ENCODE measurements at places on chromosomes 12 and 14. TPM values are rescaled to one million over a fixed set of nuclear protein-coding genes. Genes with fewer than 3 reads are reported as not detected.

DNA sequence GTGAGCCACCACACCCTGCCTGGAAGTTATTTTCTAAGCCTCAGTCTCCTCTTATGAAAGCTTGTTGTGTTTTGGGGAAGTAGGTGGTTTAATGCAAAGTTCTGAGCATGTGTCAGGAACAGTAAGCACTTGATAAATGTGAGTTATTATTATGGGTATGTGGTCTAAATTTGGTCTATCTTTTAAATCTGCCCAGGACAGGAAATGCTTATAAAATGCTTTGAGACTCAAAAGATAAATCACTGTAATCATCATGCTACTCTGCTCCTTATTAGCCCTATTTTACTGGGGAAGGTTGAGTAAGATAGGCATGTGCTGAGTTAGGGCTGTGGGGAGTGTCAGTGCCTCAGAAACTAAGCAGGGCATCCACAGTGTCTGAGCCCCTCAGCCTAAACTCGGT, 13.1 kb upstream of the SRSF5 start:
- DNase-seq = no peak

DNA sequence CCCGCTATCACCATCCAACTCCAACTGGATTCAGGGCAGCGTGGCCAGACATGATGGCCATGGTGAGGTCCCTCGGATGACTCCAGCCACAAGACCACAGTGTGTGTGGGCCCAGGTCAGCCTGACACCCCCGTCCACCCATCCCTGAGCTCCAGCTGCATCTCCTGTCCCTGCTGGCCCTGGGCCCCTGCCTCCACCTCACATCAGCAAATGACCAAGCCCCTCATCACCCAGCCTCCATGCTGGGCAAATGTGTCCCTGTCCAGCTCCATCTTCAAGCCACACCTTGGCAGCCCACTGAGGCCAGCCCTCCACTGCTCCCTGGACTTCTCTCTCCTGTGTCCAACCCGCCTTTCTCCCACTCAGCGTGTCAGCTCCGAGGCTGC, 3.2 kb downstream of the GPR132 start:
- DNase-seq = no peak

GRCh38 chr12:106634206-106634605, 51.4 kb downstream of the RFX4 start:
- DNase-seq = no peak

DNA sequence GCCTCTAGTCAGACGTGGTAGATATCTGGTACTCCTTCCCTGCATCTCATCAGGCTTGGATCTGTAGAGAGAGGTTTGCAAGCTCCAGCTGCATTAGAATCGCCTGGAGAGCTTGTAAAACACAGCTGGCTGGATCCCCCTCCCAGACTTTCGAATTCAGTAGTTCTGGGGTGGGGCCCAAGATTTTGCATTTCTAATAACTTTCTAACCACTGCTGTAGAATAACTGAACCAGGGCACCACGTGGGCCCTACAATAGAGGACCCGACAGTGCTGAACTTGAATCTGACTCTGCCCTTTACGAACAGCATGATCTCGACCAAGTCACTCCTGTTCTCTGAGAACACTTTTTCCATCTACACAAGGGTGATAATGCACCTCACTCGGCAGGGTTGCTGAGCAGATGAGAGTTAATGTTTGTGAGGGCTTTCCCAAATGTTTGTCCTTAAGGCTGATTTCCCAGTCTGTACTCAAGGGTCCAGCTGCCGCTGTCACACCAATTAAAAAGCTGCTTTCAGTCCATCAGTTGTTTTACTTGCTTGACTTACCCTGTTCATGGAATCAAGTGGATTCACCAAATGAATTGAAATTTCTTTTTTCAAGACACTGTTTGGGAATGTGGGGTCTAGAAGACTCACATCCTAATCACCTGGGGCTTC, 86.6 kb upstream of the SLC24A4 start:
- no peak for DNase-seq

GRCh38 chr12:69102856-69103255, 136.5 kb upstream of the CPSF6 start:
- no peak for DNase-seq

DNA sequence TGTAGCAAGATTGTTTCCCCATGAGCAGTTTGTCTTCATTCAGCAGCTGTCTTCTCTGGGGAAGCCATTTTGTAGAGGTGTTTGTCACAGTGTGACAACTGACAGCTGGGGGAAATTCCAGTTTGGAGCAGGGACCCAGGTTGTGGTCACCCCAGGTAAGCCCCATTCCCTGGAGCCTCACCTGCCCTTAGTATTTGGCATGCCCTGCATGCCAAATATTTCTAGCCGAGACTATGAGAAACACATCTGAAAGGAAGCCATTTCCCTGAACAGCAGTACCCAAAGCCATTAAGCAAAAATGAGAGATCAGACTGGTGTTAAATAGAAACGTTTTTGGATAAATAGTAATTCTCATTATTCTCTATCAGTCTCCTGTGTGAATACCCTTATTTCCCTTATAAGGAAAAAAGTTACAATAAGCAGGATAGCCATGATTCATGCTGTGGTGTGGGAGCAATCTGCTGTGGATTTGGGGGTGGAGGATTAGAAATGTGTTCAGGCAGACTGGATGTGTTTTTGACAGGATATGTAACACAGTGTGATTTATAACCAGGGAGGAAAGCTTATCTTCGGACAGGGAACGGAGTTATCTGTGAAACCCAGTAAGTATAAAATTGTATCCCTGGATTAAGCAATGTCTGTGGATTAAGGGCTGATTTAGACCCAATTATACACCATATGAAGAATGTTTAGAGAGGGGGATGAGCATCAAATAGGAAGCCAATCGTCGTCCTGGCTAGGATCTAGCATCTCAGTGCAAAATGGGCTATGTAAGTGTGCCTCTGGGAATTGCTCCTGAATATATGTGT, 68.9 kb downstream of the DAD1 start:
- no peak for DNase-seq

GRCh38 chr12:95796982-95797289, 6.4 kb upstream of the NTN4 start:
- no peak for DNase-seq

- DNase-seq = no peak
These were observed 41.6 kb downstream of the LRRC9 start for GRCh38 chr14:59961518-59962062.

DNA sequence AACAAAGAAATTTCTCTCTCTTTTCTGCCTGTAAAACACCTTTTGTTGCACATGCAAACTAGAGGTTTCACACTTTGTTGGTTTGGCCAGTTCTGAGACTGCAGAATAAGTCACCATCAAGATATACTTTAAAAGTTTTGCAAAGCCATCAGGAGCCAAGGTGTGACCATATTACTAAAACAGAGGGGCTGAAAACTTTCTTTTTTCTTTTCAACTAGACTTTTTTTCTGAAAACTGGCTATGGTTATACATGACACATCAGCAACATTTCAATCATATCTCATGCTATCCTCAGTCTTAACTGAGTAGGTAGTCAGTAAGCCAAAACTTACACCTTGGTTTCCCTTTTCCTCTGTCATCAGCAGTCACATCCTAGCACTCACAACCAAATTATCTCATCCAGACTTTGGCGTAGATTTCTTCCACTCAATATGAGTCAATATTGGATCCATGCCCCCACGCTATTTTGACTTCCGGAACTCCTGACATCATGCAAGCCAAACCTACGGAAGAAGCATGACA, 4.1 kb upstream of the IFNG start:
- no peak for DNase-seq

DNA sequence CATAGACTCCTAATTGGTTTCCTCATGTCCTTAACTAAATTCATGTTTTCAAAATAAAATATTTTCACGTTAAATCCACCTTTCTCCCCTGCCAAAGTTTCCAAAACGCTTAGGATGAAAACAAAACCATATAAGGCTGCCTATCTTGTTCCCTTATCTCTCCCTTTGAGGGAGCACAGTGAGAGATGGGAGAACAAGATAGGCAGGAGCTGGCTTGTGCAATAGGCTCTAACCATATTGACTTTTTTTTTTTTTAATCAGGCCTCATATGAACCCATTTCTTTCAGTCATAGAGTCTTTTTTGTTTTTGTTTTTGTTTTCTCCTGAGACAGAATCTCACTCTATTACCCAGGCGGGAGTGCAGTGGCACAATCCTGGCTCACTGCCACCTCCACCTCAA, 184.9 kb downstream of the NRXN3 start:
- DNase-seq = no peak

GRCh38 chr12:93642751-93643150, 34.4 kb upstream of the CRADD start:
- DNase-seq = no peak

DNA sequence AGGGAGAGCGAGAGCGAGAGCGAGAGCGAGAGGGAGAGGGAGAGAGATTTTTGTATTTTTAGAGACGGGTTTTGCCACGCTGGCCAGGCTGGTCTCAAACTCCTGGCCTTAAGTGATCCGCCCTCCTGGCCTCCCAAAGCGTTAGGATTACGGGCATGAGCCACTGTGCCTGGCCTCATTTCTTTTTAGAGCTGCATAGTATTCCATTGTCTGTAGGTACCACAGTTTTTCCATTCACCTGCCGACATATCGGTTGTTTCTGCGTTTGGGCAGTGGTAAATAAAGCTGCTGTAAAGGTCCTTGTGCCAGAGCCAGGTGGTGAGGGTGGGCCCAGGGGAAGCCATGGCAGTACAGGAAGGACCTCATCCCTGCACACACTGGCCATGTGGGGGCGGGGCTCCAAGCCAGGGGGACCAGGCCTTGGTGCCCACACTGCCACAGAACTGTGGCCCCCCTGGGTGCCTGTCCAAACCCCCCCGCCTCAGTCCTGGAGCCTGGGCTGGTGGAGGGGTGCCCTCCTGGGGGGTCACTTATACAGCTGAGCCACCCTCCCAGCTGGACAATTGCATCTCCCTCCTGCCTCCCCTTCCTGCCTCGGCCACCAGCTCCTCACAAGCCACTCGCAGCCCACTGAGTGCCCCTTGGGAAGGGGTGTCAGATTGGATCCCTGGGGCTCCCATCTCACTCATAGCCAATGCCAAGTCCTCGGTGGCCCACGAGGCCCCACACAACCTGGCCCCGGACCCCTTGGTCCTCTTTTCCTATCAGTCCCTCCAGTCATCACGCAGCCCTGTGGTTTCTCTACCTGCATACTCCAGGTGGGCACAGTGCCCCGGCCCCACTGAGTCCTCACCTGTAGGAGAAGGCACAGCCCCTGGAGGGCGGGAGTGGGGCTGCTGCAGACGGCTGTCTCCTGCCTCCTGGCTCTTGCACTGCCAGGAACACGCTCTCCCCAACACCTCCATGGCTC, 1.7 kb upstream of the PUS1 start:
- DNase-seq = peak; percentile 72

DNA sequence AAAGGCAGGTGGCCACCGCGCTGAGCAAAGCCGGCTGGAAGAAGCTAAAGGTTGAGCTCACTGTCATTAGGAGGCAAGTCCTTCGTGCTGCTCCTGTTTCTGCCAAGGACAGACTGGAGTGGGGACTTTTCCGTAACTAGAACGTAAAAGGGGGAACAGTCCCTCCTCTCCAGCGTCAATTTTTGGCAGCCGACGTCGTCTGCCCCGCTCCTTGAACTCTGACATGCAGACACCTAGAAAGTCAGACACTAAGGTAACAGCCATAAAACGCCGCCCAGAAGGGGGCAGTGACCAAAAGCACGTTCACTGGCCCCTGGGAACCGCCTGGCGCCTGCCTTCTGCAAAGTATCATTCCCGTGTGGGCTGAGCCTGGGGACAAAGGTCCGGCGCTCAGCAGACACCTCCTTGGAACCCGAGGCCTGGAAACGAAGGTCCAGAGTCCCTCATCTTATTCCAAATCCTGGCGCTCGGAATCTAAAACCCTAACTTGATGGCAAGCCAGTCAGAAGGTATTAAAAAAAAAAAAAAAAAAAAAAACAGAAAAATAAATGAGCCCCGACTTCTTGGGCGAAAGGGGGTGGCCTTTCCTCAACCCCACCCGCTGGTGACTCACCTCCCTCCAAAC, 1.1 kb upstream of the LRP1 start:
- DNase-seq = peak; percentile 85

GRCh38 chr12:91241756-91242155, 59.1 kb upstream of the DCN start:
- DNase-seq = no peak

DNA sequence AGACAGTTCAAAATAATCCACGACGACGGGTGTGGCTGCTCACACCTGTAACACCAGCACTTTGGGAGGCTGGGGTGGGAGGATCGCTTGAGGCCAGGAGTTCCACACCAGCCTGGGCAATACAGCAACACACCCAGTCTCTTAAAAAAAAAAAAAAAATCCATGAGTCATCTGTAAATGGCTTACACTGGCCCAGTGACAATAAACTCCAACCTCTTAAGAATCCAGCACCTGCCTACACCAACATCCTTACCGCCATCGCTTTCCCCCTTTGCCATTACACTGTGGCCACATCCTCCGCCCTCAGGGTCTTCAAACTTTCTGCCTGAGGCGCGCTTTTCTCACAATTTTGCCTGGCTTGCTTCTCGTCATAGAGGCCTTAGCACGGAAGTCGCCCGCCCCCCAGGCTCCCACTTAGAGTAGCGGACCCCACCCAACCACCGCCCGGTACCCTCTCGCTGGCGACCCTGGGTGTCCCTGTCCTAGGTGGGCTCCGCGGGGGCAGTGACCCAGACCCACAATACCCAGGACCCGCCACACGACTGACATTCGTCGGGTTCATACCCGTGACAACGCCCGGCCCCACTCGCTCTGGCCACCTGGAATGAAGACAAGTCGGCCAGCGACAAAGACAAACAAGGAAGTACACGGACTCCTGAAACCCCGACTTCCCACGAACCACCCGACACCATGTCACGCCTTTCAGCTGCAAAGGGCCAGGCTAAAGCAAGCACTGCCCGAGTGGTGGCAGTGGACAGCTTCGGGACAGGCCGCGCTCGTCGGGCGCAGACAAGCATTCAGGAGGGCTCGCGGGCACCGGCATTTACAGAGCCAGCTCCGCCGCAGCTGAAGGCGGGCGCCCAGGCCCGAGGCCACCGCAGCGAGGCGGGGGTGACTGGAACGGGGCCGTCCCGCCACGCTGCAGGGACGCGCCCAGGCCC, 636 bp downstream of the GOLGA3 start:
- DNase-seq = no peak

DNA sequence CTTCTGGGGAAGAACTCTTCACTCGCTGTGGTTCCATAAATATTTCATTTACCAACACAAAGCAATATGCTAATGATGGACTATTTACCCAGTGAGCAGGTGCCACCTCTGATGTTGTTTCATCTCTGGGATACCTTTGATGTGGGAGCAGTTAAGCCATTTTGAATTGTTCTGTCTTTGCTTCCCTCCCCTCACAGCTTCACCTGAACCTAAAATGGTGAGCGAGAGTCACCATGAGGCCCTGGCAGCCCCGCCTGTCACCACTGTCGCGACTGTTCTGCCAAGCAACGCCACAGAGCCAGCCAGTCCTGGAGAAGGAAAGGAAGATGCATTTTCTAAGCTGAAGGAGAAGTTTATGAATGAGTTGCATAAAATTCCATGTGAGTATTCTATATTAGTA, 352.7 kb downstream of the SYT1 start:
- no peak for DNase-seq

AMDHD1 gene
- 0.55 TPM for total RNA-seq

TAS2R7 gene
- total RNA-seq = not detected

PPFIA2 gene
- total RNA-seq = 2.5 TPM

EXOC3L4 gene
- 1.8 TPM for total RNA-seq

All from sigmoid colon (tissue), 7 donors.